Body of pancreas (tissue), 4 donors: ENCODE measurements at places on chromosomes 7 and 10. TPM values are rescaled to one million over a fixed set of nuclear protein-coding genes. Genes with fewer than 3 reads are reported as not detected.

The CCDC186 gene
- total RNA-seq = 53.4 TPM

The INMT gene
- 30.4 TPM for total RNA-seq

The INHBA gene
- 0.52 TPM for total RNA-seq

The ODAD2 gene
- total RNA-seq = 0.66 TPM

- H3K4me1 ChIP-seq = no peaks in the 10 kb centered on the region
- no peak for DNase-seq
- H3K27me3 ChIP-seq = peaks cover 6% of the 10 kb centered on the region
- no peak overlapping the region for H3K27ac ChIP-seq
- no peak overlapping the region for H3K4me3 ChIP-seq
- H3K36me3 ChIP-seq = no peaks in the 10 kb centered on the region
These were observed 8.7 kb upstream of the DPYSL4 start for GRCh38 chr10:132178046-132178445.

GRCh38 chr7:3158341-3158760 is 114.7 kb upstream of the CARD11 start:
- no peak for DNase-seq
- no peaks in the 10 kb centered on the region for H3K36me3 ChIP-seq
- H3K4me1 ChIP-seq = peaks cover 27% of the 10 kb centered on the region
- no peak overlapping the region for H3K4me3 ChIP-seq
- H3K27ac ChIP-seq = no peak overlapping the region

- H3K27ac ChIP-seq = no peak overlapping the region
- no peak overlapping the region for H3K4me3 ChIP-seq
- no peaks in the 10 kb centered on the region for H3K27me3 ChIP-seq
- peak; percentile 4 for DNase-seq
These were observed 60.4 kb downstream of the NEURL1 start for GRCh38 chr10:103553743-103554487.

DNA sequence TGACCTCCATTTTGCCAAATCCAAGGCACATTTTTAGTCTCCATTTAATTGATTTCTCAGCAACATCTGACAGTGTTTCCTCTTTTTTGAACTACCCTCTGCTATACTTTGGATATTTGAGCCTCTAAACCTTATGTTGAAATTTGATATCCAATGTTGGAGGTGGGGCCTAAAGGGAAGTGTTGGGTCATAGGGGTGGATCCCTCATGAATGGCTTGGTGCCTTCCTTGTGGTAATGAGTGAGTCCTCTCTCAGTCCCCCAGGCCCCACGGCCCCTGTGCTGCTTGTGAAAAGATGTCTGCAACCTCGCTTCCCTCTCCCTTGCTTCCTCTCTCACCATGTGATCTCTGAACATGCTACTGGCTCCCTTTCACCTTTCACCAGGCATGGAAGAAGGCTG is 96.8 kb upstream of the DGKB start:
- no peaks in the 10 kb centered on the region for H3K4me1 ChIP-seq
- no peak overlapping the region for H3K4me3 ChIP-seq
- DNase-seq = no peak
- no peaks in the 10 kb centered on the region for H3K36me3 ChIP-seq
- no peak overlapping the region for H3K27ac ChIP-seq

DNA sequence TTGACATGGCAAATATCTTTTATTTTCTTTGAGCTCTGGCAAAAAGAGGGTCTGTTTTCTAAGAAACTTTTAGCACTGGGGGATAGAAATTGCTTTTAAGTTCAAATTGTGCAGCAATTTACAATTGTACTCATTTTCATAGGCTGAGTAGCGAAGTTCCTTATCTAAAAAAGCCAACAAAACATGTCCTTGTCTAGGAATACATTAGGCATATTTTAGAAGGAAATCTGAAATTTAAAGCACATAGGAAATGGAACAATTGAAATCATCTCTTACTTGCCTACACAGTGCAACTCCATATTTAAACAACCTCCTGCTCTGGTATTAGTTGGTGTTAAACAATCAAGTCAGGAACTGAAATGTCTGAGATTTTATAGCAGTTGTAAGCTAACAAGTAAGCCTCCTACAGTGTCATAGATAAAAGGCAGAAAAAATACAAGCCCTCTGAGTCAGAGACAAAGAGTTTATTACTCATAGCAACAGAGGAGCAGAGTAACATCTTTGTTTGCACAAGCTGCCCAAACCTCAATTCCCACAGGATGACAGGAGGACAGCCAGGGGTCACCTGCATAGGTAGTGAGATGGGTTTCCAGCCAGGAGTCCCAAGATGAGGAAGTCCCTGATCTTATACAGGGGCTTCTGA is 280.2 kb upstream of the HGF start:
- H3K27me3 ChIP-seq = no peaks in the 10 kb centered on the region
- no peak overlapping the region for H3K27ac ChIP-seq
- H3K36me3 ChIP-seq = no peaks in the 10 kb centered on the region
- no peaks in the 10 kb centered on the region for H3K4me1 ChIP-seq
- H3K4me3 ChIP-seq = no peak overlapping the region
- DNase-seq = no peak

- peak overlapping the region; percentile 53 for H3K4me3 ChIP-seq
- peaks cover 43% of the 10 kb centered on the region for H3K4me1 ChIP-seq
- DNase-seq = peak; percentile 70
These were observed 168.3 kb upstream of the PPP1R3A start for GRCh38 chr7:114086914-114087652.

DNA sequence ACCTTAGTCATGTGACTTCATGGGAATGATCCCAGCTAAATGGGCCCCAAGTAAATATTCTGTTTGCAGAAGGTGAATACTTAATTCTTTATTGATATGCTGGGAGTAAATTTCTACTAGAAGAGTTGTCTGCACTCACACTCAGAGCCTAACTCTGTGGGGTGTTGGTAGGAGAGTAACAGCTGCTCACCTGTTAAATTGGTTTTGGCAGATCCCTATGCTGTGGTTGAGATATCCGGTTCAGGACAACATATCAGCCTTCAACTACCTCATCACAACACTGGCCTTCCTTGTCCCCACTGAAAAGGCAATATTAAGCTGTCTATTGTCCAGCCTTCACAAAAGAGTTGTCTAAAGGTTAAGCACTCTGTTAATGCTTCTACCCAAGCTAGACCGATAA is 738.3 kb downstream of the INHBA start:
- H3K4me3 ChIP-seq = no peak overlapping the region
- H3K4me1 ChIP-seq = no peaks in the 10 kb centered on the region
- H3K27me3 ChIP-seq = no peaks in the 10 kb centered on the region
- DNase-seq = no peak
- H3K36me3 ChIP-seq = no peaks in the 10 kb centered on the region

GRCh38 chr7:16923019-16923418 is 41.2 kb upstream of the AGR3 start:
- H3K36me3 ChIP-seq = no peaks in the 10 kb centered on the region
- H3K27me3 ChIP-seq = no peaks in the 10 kb centered on the region
- no peak for DNase-seq
- H3K27ac ChIP-seq = no peak overlapping the region

GRCh38 chr10:65416094-65416493 is 1509.7 kb upstream of the LRRTM3 start:
- H3K27me3 ChIP-seq = no peaks in the 10 kb centered on the region
- DNase-seq = no peak
- no peak overlapping the region for H3K4me3 ChIP-seq
- no peaks in the 10 kb centered on the region for H3K36me3 ChIP-seq
- no peak overlapping the region for H3K27ac ChIP-seq

- H3K4me1 ChIP-seq = peaks cover 14% of the 10 kb centered on the region
- H3K4me3 ChIP-seq = no peak overlapping the region
- H3K27me3 ChIP-seq = peaks cover 13% of the 10 kb centered on the region
These were observed 4.6 kb upstream of the SERPINE1 start for GRCh38 chr7:101121991-101122932.

- DNase-seq = no peak
- H3K27ac ChIP-seq = no peak overlapping the region
- no peaks in the 10 kb centered on the region for H3K4me1 ChIP-seq
- H3K4me3 ChIP-seq = no peak overlapping the region
These were observed 34.1 kb downstream of the ACADSB start for GRCh38 chr10:123042708-123043408.

DNA sequence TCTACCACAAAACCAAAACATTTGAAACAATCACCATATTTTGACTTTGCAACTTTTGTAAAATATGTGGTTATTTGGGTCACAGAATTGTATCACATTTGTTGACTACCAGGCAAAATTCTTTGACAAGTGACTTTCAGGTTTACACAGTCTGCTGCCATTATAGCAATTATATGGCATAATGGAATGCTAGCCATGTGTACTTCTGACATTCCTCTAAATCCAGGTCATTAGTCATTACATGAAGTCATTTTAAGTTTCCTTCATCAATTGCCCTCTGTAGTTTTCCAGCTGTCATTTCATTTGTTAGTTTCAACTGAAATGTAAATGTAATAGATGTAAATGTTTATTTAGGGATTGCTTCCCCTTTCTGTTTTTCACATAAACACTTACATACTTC is 137.5 kb downstream of the IMMP2L start:
- no peak overlapping the region for H3K27ac ChIP-seq
- no peak overlapping the region for H3K4me3 ChIP-seq
- no peaks in the 10 kb centered on the region for H3K4me1 ChIP-seq
